Neural cell (in vitro differentiated cells): ENCODE measurements at places on chromosomes 4 and X. TPM values are rescaled to one million over a fixed set of nuclear protein-coding genes. Genes with fewer than 3 reads are reported as not detected.

The SYTL5 gene
- polyA plus RNA-seq: 0.80 and 1.0 TPM in 2 replicates

The CHIC1 gene
- 13.4 and 15.2 TPM in 2 replicates for polyA plus RNA-seq

The GAB3 gene
- 0.06 TPM in 1 of 2 replicates, not detected in the other for polyA plus RNA-seq

The CSN2 gene
- not detected in 2 replicates for polyA plus RNA-seq

The FOXP3 gene
- not detected in 2 replicates for polyA plus RNA-seq

The FAM47A gene
- polyA plus RNA-seq: not detected in 2 replicates

The MAGEA9B gene
- polyA plus RNA-seq: not detected in 2 replicates

The PNMA6A gene
- polyA plus RNA-seq: 11.3 and 13.6 TPM in 2 replicates

The ODAM gene
- not detected in 2 replicates for polyA plus RNA-seq

The SASH3 gene
- polyA plus RNA-seq: not detected in 2 replicates

The FGFBP1 gene
- polyA plus RNA-seq: not detected in 2 replicates

The LRRC66 gene
- polyA plus RNA-seq: 0.45 and 1.2 TPM in 2 replicates

The SHROOM3 gene
- polyA plus RNA-seq: 2.7 and 8.0 TPM in 2 replicates

The TCEAL2 gene
- polyA plus RNA-seq: not detected in 2 replicates

The RAB33A gene
- polyA plus RNA-seq: 74.7 and 95.4 TPM in 2 replicates

The ANK2 gene
- 52.0 and 54.8 TPM in 2 replicates for polyA plus RNA-seq
